ENCODE measurements at places on chromosomes 16 and 17.
A peak's percentile ranks its signal among the peaks of the same experiment; 100 is the strongest.

GRCh38 chr17:32912218-32912897 lies 15.6 kb upstream of the TMEM98 start:
- no peak for DNase-seq

DNA sequence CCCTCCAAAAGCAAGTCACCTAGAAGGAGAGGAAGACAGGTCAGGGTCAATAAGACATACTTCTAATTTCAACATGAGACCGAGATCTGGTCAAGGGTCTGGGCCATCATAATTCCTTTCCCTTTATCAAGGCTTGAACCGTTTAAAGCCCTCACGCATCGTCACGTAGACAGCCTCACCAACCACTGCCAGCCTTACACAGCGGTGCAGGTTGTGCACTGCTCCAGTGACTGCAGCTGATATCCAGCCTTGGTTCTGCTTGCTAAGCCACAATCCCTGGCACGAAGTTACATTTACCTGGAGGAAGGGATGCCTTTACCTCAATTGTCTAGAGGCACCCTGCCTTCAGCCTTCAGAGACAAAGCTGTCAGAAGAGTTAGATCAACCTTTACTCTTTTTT lies 85.1 kb downstream of the MYH11 start:
- DNase-seq = no peak

- no peak for DNase-seq
Measured at GRCh38 chr16:32116080-32116479, 137.0 kb upstream of the TP53TG3D start.

- DNase-seq = no peak
Measured at GRCh38 chr17:1829216-1829591, 498 bp downstream of the SMYD4 start.

DNA sequence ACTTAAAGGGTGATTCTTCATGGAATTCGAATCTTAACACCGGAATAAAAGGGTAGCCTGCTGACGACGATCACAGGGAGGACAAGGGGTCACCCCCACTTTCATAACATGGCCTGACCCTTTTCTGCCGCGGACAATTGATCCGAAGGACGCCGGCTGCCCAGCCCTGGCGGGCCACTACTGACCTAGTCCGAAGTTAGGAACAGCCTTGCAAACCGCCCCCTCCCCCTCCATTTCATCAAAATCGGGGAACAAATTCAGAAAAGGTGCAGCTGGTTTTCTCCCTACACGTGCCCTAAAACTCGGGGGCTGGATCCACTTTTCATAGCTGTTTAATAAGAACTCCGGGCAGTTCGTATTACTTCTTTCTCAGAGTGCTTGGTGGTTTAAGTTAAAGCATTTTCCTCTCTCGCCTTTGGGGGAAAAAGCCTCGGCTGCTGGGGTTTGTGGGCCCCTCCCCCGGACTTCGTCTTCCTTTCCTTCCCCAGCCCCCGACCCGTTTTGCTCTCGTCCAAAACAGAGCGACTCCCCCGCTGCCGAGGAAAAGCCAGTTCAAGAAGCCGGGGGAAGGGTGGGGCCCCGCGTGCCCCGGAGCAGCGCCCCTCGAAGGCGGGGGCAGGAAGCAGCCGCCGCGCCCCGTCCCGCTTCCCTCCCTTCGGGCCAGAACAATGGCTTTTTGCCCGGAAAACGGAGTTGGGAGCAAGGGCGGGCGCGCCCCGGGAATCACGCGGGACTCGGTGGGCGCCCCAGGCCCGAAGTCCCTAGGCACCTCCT lies 641 bp upstream of the CBX2 start:
- peak; percentile 49 for DNase-seq

- DNase-seq = no peak
Measured at GRCh38 chr16:47506800-47507199, 45.7 kb downstream of the PHKB start.

DNA sequence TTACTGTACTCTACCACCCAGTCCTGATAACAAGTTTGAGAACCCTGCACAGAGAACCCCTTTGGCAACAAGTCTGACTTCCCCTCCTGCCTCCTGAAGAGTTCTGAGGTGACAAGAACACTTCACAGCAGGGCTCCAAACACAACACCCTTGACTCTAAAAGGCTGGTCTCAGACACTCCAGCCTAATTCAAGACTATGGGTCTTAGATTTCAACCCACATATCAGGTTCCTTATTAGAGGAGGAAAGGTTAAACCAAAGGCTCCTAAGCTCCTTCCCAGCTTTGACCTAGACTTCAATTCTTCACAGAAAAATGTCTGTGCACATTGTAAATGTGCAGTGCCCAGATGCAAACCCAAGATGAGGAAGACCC lies 23.0 kb downstream of the RANBP10 start:
- no peak for DNase-seq

- no peak for DNase-seq
Measured at GRCh38 chr17:32488604-32489180, 1.9 kb downstream of the CDK5R1 start.

DNA sequence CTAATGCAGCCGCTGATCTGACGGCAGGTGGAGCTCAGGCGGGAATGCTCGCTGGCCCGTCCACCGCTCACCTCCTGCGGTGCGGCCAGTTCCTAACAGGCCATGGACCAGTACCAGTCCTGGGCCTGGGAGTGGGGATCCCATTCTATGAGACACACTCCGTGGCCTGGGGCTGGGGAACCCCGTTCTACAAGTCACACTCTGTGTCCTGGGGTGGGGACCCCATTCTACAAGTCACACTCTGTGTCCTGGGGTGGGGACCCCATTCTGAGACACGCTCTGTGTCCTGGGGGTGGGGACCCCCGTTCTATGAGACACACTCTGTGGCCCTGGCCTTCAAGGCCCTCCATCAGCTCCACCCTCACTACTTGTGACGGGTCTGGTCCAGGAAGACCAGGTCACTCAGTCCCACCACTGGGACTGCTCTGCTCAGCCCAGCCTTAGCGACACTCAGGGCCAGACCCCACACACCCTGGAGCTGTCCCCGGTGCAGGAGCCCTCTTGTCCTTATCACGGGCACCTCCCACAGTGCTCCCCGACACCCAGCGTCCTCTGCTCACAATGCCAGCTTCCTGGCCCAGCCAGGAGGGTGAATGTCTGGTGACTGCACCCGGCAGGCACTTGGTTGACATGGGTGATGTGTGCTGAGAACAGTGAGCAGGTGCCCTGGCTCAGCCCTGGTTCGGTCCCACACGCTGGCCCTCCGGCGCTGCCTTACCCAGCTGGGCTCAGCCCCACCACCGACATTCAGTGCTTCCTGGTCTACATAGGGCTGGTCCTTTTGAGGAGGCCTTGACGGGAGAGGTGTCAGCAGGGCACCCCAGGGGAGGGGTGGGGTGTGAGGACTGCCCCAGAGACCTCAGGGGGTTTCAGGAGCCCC lies 89.1 kb downstream of the TBC1D16 start:
- DNase-seq = no peak

DNA sequence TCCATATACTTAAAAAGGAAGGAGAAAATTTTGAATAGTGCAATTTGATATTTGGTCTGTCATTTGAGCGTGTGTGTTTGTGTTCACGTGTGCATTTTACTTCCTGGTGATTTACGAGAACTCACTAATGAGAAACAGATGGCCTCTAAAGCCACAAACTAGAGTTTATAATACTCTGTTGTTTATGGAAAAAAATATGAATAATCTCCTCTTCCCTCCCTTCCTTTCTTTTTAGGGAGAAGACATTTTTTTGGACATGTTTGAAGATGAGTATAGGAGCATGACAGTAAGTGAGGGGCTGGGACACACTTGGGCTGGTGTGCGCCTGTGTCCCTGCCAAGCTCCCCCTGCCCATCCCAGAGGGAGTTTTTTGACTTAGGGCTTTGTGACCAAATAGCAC lies 102.7 kb downstream of the CLEC16A start:
- DNase-seq = no peak

- peak; percentile 86 for DNase-seq
Measured at GRCh38 chr16:67884684-67885083, at the start of gene NRN1L. NRN1L (plus strand) TSS chr16:67884885; CDS start chr16:67884904, 19 bp downstream.

- DNase-seq = no peak
Measured at GRCh38 chr17:76633628-76634328, 9.8 kb downstream of the ST6GALNAC1 start.

DNA sequence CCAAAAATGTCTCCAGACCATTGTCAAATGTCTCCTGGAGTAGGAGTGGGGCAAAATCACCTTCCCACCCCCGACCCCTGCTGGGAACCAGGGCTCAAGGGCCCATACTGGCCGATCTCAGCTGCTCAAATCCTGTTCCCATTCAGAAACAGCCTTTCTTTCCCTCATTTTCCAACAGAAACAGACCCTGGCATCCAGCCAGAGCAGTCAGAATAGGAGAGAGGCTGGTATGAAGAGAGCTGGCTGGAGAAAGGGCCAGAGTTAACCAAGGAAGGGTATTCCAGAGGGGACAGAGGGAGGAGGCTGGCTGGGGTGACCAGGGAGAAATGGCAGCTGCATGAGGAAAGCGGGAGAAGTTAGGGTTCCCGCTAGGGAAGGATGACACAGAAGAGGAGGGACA lies 199.1 kb downstream of the XYLT1 start:
- no peak for DNase-seq

- peak; percentile 69 for DNase-seq
Measured at GRCh38 chr16:17423221-17423620, 47.5 kb downstream of the XYLT1 start.

GRCh38 chr16:17211797-17212196 lies 259.0 kb downstream of the XYLT1 start:
- DNase-seq = peak; percentile 61
